NCI-H1417 treated with DMSO at 0.1 percent for 48 hours (cell line): ENCODE measurements at places on chromosomes 5 and 9.

GRCh38 chr5:133494923-133495246 lies 117.5 kb downstream of the FSTL4 start:
- DNase-seq: no peak

- DNase-seq: no peak
Observed at GRCh38 chr5:87899721-87900131, 368.9 kb downstream of the TMEM161B start.

GRCh38 chr5:117652036-117652957 lies 1077.7 kb upstream of the SEMA6A start:
- no peak for DNase-seq

DNA sequence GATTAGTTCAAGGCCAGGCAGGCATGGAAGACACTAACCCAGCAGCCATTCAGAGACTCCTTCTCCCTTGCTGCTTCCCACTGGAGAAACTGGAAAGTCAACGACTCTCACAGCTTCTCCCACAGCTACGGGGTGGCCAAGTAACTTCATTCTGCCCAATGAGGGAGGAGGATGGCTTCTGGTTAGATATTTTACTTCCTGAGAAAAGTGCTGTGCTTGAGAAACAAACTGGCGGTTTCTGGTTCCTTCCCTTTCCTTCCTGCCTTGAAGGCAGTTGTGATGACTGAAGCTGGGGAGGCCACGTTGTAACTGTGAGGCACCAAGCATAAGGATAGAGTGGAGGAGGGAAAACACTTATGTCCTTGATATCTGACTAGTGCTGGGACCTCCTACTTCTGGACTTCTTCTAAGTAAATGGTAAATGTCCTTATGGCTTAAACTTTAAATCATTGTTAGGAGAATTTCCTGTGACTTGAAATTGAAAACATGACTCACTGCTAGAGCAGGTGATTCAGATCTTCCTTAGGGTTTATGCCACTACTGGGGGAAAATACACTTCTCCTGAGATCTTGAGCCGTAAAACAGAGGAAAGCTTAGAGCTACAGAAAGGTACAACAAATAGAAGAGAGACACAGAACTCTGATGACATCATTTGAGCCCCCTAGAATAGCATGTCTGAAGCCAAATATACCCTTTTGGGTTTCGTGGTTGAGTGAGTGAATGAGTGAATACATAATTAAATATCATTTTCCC lies 3.1 kb upstream of the GNPDA1 start:
- no peak for DNase-seq

GRCh38 chr9:113301548-113301947 lies 1.6 kb downstream of the RNF183 start:
- no peak for DNase-seq

DNA sequence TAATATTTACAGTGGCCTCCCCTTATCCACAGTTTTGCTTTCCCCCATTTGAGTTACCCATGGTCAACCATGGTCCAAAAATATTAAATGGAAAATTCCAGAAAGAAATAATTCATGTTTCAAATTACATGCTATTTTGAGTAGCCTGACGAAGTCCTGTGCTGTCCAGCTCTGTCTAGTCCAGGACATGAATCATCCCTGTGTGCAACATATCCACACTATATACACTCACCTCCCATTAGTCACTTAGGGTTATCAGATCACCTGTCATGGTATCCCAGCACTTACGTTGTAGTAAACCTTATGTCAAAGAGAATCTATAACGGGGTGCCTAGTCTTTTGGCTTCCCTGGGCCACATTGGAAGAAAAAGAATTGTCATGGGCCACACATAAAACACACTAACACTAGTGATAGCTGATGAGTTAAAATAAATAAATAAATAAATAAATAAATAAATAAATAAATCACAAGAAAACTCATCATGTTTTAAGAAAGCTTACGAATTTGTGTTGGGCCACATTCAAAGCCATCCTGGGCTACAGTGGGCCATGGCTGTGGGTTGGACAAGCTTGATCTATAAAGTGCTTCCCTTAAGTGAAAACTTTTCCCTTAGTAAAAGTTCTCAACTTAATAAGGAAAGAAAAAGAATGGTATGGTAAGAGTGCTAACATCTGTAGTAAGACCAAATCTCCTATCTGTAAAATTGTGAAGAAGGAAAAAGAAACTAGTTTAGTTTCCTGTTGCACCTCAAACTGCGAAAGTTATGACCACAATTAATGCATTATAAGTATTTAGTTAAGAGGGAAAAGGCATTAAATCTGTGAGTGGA lies 15.9 kb upstream of the OMD start:
- no peak for DNase-seq

DNA sequence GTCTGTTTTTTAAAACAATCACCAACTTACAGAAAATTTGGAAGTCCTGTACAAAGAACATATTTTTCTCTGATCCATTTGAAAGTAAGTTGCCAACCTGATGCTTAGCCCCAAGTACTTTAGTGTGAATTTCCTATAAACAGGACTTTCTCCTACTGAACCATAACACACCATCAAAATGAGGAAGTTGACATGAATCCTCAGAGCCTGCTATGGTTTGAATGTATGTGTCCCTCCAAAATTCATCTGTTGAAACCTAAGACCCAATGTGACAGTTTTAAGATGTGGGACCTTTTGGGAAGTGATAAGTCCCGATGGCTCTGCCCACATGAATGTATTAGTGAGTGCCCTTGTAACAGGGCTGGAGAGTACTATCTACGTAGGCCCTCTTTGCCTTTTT lies 6.4 kb upstream of the ACOT12 start:
- DNase-seq: no peak

DNA sequence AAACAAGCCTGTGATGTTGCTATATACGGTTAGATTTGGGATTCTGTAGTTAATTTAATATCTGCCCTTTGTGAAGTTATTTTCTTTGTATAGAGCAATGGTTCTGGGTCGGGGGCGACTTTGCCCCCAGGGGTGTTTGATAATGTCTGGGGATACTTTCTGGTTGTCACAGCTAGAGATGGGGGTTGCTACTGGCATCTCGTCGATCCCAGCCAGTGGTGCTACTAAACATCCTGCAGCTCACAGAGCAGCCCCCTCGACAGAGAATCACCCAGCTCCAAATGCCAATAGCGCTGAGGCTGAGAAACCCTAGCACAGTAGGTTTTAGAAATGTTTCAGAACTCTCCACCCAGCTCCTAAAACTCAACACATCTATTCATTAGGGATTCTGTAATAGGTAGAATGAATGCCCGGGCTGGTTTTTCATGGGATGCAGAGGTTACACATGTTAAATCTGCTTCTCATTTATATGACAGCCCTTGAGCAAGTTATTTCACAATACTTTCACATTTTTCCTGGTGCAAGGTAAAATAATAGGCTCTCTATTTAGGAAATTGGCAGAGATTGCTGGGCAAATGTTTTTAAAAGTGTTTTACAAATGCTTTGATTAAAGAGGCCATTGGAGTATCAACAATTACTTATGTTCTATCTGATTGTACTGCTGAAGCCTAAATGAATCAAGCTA lies 75.2 kb upstream of the CTSL start:
- DNase-seq: no peak

- no peak for DNase-seq
Observed at GRCh38 chr5:42779083-42779482, 22.5 kb downstream of the CCDC152 start.

- no peak for DNase-seq
Observed at GRCh38 chr9:136937186-136938001, 7.1 kb downstream of the FBXW5 start.

DNA sequence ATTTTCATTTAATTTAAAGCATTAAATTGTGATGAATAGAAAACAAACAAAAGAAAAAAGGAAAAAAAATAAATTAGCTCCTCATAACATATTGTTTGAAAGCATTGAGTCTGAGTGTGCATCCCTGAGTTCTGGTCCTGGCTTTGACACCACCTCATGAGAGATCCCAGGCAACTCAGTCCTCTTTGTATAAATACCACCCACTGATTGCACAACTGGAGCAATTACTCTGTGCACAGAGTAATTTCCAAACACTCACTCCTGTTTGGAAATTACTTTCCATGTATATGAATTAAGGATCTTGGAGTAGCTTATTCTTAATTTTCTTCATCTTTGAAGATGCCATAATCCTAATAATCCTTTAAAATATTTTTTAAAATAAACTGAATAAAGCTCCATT lies 59.4 kb upstream of the C5orf46 start:
- DNase-seq: no peak

- no peak for DNase-seq
Observed at GRCh38 chr9:114008667-114009410, 69.3 kb downstream of the AMBP start.

DNA sequence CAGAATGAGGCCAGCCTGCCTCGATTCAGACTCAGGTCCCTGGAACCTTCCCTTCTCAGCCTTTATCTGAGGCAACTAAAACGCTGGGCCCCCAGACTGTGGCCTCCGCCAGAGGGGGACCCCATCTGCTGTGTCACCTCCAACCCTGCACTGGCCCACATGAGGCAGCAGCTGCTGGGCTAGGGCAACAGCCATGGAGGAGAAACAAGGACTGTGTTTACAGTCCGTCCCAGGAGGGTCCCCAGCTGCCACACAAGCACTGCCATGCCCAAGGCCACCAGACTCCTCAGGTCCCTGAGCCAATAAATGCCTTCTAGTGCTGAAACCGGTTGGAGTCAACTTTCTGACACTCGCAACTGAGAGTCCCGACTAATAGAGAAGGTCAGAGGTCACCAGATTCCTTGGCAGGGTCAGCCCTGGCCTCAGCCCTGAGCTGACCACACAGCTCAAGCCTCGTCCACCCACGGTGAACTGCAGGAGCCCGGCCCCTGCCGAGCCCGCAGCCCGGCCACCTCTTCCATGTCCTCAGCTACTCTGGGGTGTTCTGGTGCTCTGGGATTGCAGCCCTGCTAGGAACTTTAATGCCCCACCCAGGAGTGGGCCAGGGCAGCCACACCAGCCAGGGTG lies 77.0 kb downstream of the ZNF354C start:
- DNase-seq: no peak

DNA sequence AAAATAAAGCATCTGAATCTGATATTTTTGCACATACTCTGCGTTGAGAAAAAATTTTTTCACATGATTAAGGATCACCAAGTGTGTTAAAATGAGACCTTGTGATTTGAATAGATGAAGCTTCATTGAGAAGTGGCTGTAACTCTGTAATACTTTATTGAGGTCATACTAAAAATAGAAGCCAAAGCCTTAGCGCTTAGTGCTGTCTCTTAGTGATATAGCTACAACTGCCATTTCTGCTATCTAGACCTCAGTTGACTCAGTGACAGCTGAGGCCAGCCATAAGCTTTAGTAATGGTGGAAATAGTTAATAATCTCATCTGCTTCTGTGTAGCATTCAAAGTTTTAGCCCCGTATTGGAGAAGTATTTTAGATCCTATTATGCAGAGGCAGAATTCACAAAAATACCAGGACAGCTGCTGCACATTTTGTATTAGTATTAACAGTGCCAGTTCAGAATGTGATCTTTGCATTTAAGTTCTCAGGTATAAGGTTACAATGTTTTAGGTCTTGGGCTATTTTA lies 107.4 kb upstream of the SGCD start:
- DNase-seq: no peak

DNA sequence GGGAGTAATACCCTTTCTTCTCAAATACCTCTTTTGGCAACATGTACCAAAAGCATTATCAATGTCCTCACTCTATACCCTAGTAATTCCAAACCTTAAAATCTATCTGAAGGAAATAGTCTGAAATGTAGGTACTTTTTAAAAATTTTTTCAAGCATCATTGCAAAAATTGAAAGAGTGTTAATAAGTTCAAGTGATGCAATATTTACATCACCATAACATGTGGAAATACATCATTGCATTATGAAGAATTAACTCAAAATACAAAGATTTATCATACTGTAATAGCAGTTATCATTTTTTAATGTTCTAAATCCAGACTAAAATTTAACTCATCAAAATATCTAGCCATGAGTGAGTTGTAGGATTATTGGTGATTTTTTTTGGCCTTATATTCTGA lies 123.1 kb downstream of the DENND1A start:
- no peak for DNase-seq

GRCh38 chr5:41290810-41291209 lies 77.5 kb upstream of the C6 start:
- DNase-seq: no peak

DNA sequence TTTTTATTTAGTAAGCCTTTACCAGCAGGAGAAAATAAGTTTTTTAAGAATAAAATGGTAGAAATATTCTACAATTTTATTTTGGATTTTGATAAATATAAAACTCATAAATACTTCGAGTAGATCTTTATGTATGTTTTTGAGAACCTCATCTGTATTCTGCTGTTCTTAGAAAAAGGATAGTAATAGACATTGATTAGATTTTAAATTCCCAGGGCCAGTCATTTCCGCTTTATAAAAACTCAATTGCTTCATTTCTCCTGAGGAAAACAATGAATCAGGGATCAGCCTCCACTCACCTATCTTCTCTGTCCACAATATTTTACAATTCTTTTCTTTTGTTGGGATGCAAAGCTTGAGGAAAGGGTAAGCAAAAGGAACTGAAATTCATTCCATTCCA lies 1983.5 kb upstream of the C9orf72 start:
- DNase-seq: no peak

DNA sequence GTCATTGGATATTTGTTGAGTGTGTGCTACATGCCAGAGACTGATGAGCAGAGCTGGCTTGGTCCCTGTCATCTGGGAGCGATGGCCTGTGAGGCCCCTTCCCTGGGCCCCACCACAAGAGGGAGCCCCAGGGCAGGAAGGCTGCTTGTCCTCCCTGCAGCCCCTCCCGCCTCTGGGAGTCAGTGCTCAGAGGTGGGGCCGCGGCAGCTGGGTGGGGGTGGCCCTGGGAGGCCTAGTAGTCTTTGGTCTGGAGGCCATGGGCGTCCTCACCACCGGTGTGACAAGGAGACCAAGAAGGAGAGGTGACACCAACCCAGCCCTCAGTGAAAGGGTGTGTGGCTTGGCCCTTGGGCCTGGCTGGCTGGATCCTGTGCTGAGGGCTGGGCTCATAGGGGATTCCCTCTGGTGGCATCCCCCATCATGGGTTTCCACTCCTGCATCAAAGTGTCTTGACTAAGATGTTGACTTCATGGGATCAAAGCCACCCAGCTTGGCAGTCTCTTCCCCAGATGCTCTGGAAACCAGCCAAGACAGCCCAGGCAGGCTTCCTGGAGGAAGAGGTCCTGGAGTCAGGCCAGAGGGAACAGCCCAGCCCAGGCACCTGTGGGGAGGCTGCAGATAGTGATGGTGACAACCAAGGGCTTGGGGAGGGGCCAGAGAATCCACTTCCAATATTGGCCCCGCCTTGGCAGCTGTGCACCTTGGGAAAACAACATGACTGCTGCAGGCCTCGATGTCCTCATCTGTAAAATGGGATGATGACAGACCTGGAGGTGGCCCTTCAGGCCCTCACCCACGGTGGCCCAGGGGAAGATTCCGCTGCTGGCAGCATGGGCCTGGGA lies 166.7 kb downstream of the GAPVD1 start:
- no peak for DNase-seq

- DNase-seq: no peak
Observed at GRCh38 chr5:7851617-7852289, 820 bp upstream of the CFAP90 start.

- DNase-seq: no peak
Observed at GRCh38 chr9:90793729-90794128, 7.9 kb upstream of the SYK start.

- DNase-seq: no peak
Observed at GRCh38 chr5:35656721-35657120, 39.1 kb downstream of the SPEF2 start.

GRCh38 chr9:86605303-86605702 lies 251.1 kb upstream of the TUT7 start:
- DNase-seq: no peak
